ENCODE measurements at places on chromosomes 7 and 10.
A peak's percentile ranks its signal among the peaks of the same experiment; 100 is the strongest.

DNA sequence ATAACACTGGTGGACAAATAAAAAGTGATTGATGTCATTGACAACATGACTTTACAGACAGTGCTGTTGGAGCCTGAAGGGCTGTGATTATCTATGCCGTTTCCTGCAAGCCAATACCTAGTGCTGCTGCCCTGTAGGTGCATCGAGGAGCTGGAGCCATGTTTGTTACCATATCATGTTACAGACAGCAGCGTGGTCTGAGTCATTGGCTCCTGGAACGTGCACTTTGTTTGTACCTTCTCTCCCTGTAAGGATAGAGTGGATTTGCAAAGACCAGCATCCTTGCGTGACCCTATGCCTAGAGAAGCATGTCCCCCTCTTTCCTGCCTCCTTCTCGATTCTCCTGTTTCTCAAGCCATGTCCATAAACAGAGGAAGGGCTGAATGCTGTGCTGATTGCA lies 597.2 kb downstream of the TYW1 start:
- no peak for DNase-seq

DNA sequence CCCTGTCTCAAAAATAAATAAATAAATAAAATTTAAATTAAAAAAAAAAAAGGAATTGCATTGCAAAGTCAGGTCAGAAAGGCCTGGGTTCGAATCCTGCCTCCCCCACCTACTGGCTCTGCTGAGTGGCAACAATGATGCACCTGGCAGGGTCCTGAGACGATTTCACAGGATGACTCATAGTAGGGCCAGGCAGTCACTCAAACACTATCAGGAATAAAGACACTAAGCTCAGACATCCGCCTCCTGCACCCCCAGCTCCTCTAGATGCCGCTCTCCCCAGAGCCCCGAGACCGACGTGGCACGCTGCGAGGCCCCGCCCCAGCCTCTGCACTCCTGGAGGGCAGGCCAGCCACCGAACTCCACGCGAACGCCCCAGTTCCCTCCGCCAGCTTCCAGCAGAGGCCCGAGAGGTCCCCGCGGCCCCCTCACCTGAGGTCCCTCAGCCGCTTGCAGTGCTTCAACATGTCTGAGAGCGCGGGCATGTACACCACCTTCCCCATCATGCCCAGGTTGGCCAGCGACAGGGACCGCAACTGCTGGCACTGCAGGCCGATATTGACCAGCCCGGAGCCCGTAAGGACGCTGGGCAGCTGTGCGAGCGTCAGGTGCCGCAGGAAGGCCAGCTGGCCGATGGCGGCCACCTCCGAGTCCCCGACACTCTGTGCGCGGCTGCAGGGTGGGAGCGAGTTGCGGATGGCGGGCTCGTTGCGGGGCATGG lies 76.6 kb upstream of the TNRC18 start:
- no peak for DNase-seq

GRCh38 chr7:135300913-135301765 lies 67.5 kb downstream of the STRA8 start:
- DNase-seq, result no peak

DNA sequence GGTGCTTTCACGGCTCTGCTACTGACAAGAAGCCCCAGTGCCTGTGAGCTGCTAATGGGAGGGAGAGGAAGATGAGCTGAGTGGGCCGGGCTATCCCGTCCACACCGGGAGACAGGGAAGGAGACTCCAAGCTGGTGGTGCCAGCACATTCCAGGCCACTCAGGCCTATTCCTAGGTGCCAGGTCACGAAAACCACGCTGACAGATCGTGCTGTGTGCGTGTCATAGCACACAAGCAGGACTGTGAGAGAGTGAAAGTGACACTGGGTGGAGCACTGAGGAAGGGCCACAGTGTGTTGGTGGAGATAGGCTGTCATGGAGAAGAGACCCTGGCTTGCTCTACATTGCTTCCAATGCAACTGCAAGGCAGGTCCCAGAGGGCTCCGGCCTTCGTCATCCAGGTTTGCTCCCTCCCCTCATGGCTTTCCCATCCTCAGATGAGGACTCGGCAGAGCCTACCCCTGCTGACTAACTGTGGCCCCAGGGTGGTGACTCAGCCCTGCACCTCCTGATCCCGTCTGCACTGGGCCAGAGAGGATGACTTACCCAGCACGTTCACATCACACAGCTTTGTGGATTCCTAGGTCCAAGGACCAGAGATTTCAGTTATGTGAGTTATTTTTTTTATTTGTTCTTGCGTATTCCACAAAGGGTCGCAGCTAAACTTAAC lies 167.3 kb downstream of the EGFR start:
- DNase-seq, result no peak

DNA sequence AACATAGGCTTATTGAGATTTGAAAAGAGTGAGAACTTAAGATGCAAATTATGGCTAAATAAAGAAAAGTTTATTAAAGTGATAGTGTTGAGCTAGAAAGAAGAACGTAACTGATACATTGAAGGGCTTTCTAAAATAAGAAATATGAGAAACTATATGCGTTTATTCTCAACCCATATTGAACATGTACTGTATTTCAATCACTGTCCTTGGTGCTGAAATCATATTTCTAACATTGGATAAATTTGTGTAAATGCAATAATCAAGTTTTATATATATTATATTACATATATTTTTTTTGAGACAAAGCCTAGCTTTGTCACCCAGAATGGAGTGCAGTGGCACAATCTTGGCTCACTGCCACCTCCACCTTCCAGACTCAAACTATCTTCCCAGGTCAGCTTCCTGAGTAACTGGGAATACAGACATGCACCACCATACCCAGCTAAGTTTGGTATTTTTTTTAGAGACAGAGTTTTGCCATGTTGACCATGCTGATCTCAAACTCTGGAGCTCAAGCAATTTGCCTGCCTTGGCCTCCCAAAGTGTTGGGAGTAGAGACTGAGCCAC lies 1065.8 kb downstream of the REEP3 start:
- no peak for DNase-seq

GRCh38 chr7:128435327-128435686 lies 20.4 kb upstream of the HILPDA start:
- DNase-seq, result no peak

DNA sequence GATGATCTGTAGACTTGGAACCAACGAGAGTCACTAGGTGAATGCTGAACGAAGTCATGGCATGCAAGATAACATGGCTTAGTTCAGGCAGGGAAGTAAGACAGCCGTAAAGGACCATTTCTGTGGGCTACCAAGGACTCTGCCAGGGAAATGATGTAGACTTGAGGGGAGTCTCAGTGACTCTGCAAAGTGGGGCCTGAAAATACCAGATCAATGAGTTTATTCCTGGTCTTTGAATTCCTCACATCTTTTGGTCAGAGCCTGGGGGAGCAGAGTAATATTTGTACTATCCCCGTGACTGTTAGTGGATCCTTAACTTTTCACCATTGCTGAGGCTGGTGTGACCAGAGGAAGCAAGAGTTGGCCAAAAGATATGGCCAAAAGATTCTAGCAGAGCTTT lies 60.7 kb upstream of the INHBA start:
- DNase-seq, result no peak

- no peak for DNase-seq
Observed at GRCh38 chr10:133565441-133566294, at the start of gene SYCE1. Gene SYCE1, minus strand, starts transcription at chr10:133565583. Its CDS starts 54 bp downstream, at chr10:133565529.

GRCh38 chr7:125814100-125814499 lies 884.5 kb upstream of the POT1 start:
- no peak for DNase-seq

DNA sequence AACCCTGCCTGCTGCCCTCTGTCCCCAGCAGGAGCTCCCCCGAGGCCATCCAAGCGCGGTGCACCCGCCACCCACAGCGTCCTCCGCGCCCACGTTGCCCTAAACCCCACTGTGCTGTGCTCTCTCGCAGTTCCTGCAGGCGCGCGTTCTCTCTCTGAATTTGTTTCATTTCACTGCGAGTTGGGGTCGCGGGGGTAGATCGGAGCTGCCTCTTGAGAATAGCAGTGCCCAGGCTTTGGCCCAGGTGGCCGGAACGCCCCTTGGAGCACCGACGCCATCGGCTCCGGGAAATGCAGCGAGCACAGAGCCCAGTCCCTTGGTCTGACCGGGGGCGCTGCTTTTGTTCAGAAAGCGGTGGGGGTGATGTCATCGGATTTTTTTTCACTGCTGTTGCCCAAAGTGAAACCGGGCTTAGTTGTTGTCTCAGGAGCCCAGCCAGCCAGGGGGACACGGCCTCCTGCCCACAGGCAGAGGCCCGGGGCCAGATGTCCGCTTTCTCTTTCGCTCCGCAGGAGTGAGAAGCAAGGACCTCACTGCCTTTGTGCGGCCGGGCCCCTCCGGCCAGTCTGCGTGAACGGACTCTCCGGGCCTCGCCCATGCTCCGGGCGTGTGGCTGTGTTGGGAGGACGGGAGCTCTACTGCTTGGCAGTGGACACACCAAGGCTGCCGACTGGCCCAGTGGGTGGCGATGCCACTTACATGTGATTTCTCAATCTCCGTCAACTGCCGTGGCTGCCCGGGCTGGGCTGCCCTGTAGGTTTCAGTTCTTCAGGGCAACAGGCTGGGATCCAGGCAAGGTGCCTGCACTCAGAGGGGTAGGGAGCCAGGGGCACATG lies 43.1 kb downstream of the FOXK1 start:
- DNase-seq, result peak; percentile 42

DNA sequence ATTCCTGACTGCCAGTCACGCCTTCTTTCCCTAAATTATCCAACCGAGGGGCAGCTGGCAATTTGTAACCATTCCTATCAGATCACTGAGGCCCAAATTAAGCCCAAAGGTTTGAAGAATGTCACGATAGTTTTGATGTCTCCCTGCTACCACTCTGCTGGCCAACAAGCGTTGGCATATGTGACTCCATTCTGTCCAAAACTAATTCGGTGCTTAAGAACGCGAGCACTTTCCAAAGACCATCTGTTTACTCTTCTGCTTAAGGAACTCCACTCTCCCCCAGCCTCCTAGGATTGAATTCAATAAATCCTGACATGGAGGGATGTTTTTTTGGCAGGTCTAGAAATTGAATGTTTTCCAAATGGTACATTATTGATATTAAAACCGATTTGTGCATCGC lies 131.5 kb upstream of the CTBP2 start:
- no peak for DNase-seq

- no peak for DNase-seq
Observed at GRCh38 chr10:124267231-124267885, 151.4 kb downstream of the OAT start.

DNA sequence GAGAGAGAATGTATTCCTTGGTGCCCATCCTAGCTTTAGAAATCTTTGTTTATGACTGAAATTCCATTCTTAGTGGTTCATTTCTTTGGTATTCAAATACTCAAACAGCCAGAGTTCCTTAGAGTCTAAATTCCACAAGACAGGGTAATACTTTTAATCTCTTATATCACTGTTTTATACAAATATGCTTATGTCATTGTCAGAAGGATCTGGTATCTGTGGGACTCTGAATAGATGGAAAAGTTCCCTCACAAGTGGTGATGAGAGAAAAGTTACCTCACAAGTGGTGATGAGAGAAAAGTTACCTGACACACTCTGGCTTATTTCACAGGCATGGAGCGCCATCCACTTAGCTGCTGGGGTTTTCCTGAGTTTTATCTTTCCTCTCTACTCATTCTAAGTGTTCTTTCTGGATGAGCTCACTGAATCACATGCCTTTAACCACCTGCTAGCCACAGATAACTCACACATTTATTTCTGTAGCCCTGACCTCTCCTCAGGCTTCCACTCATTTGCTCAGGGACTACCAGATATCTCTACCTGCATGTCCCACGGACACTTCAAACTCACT lies 784.0 kb downstream of the SUGCT start:
- DNase-seq, result no peak

- no peak for DNase-seq
Observed at GRCh38 chr10:97850446-97850845, 803 bp downstream of the GOLGA7B start.

DNA sequence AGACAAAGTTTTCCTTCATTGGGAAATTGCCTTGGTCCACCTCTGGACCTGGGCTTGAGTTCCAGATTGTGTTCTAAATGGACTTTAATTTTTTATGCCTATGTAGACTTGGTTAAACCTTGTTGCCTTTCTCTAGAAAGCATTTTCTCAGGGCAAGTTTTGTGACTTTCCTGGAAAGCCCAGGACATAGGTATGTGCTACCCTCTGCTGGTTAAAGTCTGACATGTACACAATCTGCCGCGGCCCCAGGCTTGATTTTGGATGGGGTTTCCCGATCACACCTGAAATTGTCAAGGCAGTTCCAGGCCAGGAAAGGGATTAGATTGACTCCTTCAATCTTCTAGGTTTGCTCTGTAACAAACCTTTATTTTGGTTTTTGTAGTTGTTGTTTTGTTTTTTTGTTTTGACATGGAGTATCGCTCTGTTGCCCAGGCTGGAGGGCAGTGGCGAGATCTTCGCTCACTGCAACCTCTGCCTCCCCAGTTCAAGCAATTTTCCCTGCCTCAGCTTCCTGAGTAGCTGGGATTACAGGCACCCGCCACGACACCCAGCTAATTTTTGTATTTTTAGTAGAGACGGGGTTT lies 14.1 kb upstream of the AKR1B10 start:
- DNase-seq, result no peak

- no peak for DNase-seq
Observed at GRCh38 chr10:34462993-34463392, 352.1 kb downstream of the PARD3 start.

- DNase-seq, result no peak
Observed at GRCh38 chr10:2121929-2122328, 384.6 kb upstream of the ADARB2 start.

GRCh38 chr10:31358688-31359330 lies 39.8 kb downstream of the ZEB1 start:
- no peak for DNase-seq

Data from NCI-H774 (cell line).